Stimulated activated CD8-positive, alpha-beta memory T cell treated with anti-CD3 and anti-CD28 coated beads, Interleukin-12 subunit alpha, Interleukin-12 subunit beta, amount 100 ng/mL, for 1 hour (primary cell): ENCODE measurements at places on chromosomes 1 and 21.

DNA sequence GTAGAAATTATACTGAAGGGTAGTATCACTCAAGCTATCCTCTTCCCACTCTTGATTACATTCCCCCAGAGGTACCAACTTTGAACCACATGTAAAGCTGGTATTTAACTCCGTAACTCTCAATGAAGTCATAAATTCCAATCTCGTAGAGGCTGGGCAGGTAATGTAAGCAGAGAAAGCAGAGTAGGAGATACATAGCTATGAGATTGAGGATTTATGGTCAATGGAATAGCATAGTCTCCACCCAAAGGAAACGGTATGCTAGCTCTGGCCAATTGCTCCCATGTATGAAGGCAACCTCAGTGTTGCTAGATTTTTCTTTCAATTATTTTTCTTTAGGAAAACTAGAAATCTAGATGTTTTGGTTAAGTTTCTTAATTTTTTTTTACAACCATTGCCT is 163.1 kb upstream of the NRIP1 start:
- no peak for DNase-seq

GRCh38 chr1:88399690-88400089 is 284.4 kb upstream of the PKN2 start:
- DNase-seq: no peak

- DNase-seq: no peak
Measured at GRCh38 chr21:45158491-45159423, 84.4 kb downstream of the ADARB1 start.

DNA sequence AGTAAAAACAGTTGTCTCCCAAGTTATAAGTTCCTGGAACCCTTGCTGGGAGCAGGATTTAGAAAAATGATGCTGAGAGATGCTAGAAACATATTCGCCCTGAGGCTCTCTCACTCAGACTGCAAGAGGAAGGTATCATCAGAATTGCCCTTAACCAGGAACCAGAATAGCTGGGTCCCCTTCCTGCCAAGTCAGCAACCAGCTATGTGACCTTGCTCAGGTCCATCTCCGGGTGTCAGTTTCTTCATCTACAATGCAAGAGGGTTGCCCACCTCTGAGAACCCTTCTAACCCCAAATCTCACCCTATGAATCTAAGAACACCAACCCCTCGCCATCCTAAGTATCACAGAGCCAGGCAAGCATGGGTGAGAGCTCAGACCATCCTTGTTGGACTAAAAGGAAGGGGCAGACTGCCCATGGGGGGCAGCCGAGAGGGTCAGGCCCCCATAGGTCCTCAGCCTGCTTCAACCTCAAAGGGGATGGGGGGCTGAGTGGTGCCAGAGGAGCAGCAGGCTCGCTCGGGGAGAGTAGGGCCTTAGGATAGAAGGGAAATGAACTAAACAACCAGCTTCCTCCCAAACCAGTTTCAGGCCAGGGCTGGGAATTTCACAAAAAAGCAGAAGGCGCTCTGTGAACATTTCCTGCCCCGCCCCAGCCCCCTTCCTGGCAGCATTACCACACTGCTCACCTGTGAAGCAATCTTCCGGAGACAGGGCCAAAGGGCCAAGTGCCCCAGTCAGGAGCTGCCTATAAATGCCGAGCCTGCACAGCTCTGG is 390 bp upstream of the S100A9 start:
- DNase-seq: no peak

GRCh38 chr1:245800901-245801605 is 646.3 kb downstream of the KIF26B start:
- no peak for DNase-seq

DNA sequence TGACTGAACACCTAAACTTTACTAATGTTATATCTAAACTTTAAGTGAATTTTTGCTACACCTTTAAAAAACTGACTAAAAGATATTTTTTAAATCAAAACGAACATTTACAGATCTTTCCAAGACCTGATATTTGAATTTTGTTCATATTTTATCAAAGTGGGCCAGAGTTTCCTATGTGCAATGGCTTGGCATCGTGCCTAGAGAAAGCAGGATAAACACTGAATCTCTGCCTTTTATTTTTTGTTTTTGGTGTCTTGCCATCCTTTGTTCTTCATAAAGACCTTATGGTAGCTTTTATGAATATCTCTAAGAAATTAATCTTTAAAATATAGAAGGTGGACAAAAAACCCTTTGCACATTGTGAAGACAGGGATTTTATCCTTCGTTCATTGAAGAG is 25.8 kb upstream of the VPS26C start:
- no peak for DNase-seq

DNA sequence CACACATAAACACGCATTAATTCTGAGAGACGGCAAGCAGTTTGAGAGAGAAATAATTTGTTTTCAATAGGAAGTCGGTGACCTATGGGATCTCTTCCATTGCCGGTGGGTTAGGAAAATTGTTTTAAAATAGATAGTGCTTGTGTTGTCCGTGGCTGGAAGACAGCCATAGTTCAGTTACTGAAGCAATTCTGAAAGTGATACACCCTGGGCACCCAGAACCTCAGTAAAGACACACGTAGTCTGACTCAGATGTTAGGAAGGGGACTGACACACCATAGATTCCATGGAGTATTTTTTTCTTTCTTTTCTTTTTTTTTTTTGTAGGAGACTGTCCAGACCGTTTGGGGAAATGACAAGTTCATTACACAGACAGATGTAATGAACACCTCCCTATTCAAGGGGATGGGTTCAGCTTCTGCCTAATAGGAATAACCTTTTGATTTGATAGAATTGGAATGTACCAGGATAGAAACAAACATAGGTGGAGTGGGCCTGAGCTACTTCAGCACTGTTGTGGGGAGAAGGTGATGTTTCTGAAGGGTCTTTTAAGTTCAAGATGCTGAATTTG is 1.6 kb downstream of the C1orf21 start:
- DNase-seq: no peak

DNA sequence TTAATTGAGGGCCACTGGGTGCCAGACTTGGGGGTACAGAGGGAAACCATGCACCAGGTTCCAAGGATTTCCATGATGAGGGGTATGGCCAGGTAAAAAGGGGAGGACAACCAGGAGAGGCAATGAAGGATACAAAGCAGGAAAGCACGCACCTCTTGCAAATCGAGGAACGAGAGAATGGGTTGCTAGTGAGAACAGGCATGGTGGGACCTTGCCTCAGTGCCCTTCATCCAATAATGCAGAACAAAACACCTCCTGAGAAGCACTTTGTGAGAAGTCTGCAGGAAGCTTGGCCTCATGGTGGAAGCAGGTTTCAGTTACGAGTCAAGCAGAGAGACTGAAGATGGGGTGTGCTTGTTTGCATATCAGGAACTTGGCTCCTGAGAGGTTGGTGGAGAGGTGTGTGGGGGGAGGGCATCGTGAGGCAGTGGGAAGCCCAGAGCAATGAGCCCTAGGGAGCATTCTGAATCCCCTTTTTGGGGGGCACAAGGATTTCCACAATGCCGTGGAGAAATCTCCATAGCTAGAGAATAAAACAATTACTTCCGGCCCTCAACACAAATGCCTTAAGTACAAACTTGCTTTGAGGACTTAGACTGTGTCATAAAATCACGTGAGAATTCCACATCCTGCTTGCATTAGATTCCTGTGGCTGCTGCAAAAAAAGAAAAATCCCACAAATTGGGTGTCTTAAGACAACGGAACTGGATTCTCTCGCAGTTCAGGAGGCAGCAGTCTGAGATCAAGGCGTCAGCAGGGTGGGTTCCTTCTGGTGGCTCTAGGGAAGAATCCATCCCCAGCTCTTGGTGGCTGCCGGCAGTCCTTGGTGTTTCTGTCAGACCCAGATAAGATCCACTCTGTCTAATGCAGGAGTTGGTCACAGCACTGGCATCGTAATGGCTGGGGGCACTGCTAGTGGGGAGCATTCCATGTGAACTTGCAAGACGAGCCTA is 54.9 kb upstream of the BACE2 start:
- DNase-seq: no peak

GRCh38 chr1:62304975-62305374 is 14.3 kb downstream of the KANK4 start:
- DNase-seq: no peak

DNA sequence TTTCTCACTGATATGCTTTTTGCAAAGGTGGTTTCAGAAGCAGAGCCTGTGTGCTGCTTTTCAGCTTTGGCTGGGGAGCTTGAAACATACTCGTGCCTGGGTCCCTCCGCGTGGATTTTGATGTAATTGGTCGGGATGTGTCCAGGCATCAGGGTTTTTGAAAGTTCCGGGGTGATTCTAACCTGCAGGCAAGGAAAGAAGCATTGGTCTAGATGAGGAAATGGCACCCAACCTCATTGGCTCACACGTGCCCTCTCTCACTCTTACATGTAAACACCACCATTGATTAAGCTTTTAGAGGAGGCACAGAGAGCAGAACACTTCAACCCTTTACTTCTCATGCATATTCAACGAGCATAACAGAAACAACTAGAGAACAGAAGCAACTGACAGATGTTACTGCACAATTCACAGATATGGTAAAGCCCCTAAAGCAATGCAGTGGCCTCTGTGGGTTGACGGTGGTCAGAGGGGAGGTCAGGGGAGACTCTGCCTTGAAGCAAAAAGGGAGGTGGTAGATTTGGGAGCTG is 112.1 kb downstream of the TLR5 start:
- DNase-seq: no peak

DNA sequence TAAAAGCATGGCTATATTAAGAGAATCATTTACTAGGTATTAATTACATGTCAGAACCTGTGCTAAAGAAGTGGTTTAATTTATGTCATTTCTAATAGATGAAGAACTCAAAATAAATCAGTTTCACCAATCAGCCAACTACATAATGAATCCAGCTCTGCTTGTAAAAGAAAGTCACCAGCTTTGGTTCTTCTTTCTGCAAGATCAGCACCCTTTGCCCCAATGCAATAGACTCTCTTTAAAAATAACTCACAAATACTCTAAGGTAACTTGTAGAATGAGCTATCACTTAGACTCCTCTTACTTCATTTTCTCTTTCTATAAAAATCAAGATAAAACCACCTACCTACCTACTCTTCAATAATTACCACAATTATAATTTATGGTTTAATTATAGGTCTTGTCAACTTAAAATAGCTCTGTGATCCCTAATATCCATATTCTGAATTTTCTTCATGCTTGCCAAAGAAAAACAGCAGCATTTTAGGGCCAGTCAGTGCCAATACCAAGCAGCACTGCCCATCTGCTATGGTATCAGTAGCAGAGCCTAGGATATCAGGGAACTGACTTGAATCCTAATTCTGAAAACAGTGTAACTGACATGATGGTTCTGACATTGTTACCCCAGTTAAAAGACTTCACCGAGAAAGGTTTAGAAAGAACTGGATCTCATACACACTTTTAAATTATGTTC is 11.3 kb downstream of the SLC19A2 start:
- DNase-seq: no peak

DNA sequence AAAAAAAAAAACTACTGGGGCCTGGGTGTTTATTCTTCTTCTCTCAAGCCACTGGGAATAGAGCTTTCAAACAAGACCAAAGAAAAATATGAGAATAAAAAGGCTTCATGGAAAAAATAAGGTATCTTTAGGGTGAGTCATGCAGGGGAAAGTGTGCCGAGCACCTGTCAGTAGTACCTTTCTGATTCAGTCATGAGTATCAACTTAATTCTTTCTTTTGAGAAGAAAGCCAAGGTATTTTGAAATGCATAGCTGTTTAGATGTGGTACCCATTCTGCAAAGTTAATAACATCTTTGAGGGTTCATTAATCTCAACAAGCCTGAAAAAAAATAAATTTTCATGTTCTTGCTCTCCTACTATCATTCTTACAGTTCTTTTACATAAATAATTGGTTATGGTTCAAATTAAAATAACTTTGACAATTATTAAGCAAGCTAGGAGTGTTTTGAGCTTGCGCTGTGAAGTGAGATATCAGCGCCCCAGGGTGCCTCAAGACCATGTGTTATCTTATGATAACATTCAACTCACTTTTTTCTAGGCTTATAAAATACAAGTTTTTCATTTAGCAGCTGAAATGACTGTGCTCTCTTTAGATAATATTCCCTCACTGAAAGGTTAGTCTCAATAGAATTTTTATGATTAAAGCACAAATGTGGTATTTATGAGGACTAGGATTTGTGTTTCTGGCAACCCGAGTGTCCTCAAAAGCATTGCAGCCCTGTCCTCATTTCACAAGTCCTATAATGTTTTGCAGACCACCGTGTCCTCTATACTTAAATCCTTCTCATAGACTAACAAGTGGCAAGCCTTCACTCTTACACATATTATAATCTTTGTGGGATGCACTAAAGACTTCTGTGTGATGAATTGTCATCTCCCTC is 138.6 kb downstream of the SLC44A5 start:
- no peak for DNase-seq
